Smooth muscle cell of the brain vasculature (primary cell): ENCODE measurements at places on chromosomes 13 and 19.

DNA sequence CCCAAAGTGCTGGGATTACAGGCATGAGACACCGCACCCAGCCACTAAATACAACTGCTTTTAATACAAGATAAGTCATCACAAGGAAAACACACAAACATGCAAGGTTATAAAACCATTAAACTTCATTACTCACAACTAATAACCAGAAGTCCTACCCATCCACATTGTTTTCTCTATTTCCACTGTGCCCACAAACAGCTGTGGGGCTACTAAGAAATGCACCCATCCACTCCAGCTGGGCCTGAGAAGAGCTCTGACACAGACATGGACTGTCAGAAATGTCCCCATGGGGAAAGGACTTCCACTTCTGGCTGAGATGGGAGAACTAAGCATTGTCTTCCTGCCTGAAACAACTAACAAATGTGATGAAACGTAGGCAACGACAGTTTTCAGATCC, 17.2 kb downstream of the SAFB2 start:
- no peak for DNase-seq

GRCh38 chr13:41956272-41956671, 4.6 kb downstream of the VWA8 start:
- DNase-seq, result no peak

- DNase-seq, result no peak
Measured at GRCh38 chr13:92640936-92641335, 585.7 kb upstream of the GPC6 start.

GRCh38 chr13:36630181-36630803, 43.5 kb upstream of the SERTM1 start:
- no peak for DNase-seq

DNA sequence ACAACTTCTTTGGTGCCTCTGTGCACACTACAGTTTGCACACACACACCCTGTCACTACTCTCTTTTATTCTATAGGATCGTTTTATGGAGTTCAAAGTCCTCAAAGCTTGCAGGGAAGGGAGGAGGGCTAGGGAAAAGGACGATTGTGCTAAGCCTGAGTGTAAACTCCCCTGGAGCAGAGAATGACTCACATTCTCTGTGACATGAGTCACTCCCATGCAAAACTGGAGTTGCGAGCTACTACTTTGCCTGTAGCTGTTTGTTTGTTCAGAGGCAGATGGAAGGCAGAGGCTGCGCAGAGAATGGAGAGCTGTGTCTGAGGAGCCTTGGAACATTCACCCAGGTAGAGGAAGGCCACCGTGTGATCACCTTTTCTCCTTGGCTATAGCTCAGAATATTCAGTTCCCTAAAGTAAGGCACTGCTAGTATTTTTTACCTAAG, 80.5 kb upstream of the MBNL2 start:
- DNase-seq, result peak; percentile 72

DNA sequence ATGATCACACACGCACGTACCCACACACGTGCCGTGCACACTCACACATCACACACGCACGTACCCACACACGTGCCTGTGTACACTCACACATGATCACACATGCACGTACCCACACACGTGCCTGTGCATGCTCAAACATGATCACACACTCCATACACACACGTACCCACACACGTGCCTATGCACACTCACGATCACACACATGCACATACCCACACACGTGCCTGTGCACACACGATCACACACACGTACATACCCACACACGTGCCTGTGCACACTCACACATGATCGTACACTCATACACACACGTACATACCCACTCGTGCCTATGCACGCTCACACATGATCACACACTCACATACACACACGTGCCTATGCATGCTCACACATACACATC, 86.8 kb downstream of the RAB20 start:
- no peak for DNase-seq

- DNase-seq, result no peak
Measured at GRCh38 chr19:16928916-16929315, 40.1 kb downstream of the F2RL3 start.

GRCh38 chr19:53519446-53519845, 18.5 kb upstream of the ZNF331 start:
- no peak for DNase-seq

DNA sequence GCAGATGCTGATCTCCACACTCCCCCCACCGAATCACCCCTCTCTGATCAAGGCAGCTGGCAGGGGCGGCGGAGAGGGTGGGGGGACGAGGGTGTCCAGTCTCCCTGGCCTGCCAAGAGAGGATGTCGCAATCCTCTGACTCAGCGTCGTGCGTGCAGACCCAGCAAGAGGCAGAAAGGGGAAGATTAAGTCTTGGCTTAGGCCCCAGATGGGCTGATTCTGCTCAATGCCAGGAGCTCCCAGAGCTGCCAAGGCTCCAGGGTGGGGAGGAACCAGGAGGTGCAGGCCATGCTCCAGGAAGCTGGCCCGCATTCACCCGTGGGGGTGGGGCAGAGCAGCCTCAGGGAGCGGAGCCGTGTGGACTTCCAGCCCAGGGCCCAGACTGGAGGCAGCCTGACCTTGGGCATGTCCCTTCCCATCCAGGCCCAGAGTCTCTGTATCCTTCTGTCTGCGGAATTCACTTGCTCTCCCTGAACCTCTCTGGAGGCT, 6.6 kb upstream of the BCL3 start:
- DNase-seq, result peak; percentile 92

DNA sequence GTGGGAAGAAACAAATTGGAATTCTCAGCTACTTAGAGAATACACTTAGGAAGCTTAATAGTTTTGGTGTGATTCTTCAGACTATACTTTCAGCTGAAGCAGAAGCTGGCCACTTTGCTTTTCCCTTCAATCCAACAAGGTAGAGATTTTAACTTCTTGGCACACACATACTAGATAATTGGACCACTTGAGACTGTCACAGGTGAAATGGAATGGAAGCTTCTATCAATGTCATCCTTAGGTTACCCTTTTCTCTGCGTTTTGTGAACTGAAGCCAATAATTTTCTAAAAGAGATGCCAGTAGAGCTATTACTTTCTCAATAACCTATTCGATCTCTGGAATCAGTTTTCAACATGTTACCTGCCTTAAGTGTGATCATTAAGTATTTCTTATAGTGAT, 405.3 kb downstream of the PCDH20 start:
- DNase-seq, result no peak

DNA sequence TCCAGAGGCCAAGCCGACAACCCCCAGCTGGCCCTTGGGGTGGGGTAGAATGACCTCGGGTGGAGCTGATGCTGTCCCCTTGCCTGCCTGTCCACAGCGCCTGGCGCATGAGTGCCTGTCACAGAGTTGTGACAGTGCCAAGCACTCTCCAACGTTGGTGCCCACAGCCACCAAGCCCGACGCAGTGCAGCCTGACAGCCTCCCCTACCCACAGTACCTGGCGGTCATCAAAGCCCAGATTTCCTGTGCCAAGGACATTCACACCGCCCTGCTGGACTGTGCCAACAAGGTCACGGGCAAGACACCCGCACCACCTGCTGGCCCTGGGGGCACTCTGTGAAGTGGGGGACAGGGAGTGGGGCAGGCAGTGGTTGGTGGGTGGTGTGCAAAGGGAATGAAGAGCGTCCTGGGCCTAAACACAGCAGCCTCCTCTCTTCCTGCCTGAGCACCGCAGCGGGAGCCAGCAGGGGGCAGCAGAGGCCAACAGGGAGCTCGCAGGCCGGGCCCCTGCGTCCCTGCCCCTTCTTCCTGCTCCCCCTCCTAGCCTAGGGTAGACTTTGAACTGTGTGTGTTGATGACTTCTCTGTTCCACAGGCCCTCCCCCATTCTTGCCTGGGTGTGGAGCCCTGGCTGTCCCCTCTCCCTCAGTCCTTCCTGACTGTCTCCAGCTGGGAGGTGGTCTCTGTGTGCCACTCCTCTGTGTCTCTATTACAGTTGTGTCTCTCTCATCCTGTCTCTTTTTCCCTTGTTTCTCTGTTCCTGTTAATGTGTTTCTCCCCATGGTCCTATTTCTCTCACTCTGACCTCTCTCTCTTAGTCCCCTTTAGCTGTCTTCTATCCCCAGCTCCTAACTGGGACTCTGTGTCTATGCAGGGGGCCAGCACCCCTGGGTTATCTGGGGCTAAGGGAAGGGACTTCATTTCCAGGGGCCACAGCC, 6.5 kb downstream of the MED29 start:
- DNase-seq, result no peak

- no peak for DNase-seq
Measured at GRCh38 chr19:34075661-34076091, 96.6 kb upstream of the LSM14A start.

- DNase-seq, result no peak
Measured at GRCh38 chr19:54416695-54417491, 1.6 kb downstream of the TTYH1 start.

GRCh38 chr13:27638521-27638920, 16.8 kb downstream of the POLR1D start:
- DNase-seq, result no peak

- no peak for DNase-seq
Measured at GRCh38 chr13:72959643-72960042, 99.2 kb upstream of the KLF5 start.

GRCh38 chr19:47104680-47105079, 8.9 kb downstream of the ZC3H4 start:
- DNase-seq, result no peak

- no peak for DNase-seq
Measured at GRCh38 chr13:112723771-112724170, 33.9 kb downstream of the ATP11A start.

DNA sequence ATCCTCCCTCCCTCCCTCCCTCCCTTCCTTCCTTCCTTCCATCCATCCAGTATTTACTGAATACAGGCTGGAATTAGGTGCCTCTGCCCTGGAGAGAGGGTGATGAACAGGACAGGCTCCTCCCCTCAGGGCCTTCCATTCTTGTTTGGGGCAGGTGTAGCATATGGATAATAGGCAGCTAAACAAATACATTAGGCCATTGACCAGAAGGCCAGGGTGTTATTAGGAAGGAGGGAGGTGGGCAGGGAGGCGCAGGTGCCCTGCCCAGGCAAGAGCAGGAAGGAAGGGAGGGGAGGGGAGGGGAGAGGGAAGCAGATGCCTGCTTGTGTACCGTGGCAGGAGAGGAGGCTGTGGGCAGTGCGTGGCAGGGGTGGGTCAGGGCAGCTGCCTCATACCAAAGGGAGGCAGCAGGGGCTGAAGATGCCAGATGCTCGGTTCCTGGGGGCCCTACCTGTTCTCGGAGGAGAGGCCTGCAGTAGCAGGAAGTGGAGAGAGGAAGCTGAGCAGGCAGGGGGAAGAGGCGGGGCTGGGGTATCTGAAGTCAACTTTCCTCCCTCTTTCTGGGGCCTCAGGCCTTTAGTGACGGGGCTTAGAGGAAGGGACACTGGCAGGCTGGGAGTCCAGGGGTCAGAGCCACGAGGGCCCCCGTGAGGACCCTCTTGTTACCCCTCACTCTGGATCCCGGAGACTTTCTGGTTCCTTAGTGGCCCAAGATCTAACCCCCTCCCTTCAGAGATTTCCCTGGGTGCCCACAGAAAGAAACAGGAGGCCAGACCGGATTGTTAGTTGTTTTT, at the start of gene RINL:
Gene RINL, minus strand, starts transcription at position 495 of the 794 bp plus-strand sequence. CDS start 1,533 bp downstream, outside the sequence.
- DNase-seq, result no peak

- no peak for DNase-seq
Measured at GRCh38 chr13:51614350-51614786, 30.1 kb downstream of the WDFY2 start.

GRCh38 chr13:113971471-113972231, 2.2 kb downstream of the C13orf46 start:
- no peak for DNase-seq

DNA sequence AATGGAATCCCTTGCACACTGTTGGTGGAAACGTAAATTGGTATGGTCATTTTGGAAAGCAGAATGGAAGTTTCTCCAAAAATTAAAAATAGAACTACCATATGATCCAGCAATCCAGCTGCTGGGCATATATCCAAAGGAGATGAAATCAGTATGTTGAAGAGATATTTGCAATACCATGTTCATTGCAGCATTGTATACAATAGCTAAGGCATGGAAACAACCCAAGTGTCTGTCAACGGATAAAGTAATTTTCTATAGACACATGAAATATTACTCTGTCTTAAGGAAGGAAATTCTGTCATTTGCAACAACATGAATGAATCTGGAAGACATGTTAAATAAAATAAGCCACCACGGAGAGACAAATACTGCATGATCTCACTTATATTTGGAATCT, 124.7 kb downstream of the GPC5 start:
- DNase-seq, result no peak

DNA sequence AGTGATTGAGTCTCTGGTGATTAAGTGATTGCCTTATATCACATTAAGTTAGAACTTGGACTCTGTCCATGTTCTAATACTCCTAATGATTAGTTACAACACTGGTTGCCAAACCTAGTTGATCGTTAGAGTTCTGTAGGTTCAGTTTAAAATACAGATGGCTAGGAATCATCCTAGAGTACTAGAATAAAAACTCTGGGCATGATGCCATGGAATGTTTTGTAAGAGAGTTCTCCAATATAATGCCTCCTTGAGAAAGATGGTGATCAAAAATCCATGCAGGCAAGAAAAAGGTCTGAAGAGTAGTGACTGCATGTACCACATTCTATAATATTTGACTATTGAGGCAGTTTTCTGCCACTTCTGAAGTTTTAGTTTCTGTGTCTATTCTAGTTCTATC, 176.3 kb downstream of the GPC5 start:
- no peak for DNase-seq

DNA sequence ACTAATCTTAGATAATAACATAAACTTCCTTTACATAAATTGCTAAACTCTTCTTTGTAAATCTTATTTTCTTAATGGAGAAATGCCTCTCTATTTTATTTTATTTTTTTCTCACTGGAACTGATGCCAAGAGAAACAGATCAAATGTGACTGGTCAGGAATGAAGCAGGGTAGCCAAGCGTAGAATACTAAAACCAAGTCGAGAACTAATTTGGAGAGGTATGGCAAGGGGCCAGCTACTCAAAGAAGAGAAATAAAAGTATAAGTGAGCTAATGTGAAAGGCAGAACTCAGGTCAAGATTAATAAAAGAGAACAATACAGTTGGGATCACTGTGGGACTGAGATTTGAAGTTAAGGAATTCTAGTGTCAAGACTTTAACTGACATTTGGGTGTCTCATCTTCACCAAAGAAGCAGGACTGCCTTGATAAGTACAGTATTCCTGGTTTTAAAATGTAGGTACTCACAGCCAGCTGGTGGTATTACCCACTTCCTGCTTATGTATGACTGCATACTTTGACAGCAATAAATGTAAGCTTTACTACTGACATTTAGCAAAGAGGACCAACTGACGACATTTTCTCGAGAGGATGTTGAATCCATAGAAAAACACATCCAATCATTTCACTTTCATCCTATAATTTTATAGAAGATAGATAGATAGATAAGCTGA, 1192.2 kb downstream of the EFNB2 start:
- DNase-seq, result no peak

DNA sequence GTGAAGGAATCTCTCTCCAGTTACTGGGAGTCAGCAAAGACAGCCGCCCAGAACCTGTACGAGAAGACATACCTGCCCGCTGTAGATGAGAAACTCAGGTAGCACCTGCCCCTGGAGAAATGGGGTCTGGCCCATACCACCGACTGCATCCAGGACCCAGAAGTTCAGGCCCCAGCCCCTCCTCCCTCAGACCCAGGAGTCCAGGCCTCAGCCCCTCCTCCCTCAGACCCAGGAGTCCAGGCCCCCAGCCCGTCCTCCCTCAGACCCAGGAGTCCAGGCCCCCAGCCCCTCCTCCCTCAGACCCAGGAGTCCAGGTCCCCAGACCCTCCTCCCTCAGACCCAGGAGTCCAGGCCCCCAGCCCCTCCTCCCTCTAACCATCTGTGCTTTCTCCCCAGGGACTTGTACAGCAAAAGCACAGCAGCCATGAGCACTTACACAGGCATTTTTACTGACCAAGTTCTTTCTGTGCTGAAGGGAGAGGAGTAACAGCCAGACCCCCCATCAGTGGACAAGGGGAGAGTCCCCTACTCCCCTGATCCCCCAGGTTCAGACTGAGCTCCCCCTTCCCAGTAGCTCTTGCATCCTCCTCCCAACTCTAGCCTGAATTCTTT, 3.0 kb downstream of the APOC2 start:
- no peak for DNase-seq
